ENCODE measurements at places on chromosomes 3 and 15.

DNA sequence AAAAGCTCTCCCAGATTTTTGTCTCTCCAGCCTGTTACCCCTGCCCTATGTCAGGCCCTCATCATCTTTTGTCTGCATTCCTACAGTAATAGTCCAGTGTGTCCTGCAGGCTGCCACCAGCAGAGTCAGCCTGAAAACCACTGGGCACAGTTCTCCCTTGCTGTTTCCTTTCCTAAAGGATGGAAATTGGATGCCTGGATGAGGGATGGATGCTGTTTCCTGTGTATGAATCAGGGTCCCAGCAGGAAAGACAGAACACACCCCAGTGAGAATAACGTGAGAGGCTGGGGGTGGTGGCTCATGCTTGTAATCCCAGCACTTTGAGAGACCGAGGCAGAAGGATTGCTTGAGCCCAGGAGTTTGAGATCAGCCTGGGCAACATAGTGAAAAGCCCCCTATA lies 3.3 kb upstream of the SNX33 start:
- no peak for DNase-seq

- DNase-seq: no peak
Observed at GRCh38 chr15:80925597-80926059, 64.0 kb downstream of the MESD start.

DNA sequence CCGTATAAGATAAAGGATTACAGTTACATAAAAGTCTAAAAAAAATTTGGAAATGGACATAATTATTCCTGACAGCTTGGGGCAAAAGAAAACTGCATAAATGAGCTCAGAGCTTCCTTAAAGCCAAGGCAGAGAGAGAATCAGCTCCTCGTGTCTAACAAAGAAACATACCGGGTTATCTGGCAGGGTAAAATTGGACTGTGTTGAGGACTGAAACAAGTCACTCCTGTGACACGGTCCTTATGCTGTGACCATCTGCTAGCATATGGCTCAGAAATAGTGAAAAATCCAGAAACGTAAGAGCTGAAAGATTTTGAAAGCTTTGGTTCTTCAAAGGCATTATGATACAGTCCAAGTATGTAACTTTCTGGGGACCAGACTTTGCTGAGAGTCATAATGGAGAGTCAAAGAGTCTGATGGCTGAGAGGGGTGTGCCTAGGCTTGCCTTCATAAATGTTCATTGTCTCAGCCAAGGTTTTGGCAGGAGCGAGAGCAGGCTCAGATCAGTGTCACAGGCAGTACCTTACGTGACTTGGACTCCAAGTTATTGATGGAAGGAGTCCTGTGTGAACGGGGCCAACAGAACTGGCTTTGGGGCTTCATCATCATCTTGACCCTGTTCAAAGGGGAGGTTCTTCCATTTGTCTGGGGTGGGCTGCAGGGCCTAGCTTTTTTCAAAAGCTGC lies 12.5 kb downstream of the MAP6D1 start:
- DNase-seq: no peak

DNA sequence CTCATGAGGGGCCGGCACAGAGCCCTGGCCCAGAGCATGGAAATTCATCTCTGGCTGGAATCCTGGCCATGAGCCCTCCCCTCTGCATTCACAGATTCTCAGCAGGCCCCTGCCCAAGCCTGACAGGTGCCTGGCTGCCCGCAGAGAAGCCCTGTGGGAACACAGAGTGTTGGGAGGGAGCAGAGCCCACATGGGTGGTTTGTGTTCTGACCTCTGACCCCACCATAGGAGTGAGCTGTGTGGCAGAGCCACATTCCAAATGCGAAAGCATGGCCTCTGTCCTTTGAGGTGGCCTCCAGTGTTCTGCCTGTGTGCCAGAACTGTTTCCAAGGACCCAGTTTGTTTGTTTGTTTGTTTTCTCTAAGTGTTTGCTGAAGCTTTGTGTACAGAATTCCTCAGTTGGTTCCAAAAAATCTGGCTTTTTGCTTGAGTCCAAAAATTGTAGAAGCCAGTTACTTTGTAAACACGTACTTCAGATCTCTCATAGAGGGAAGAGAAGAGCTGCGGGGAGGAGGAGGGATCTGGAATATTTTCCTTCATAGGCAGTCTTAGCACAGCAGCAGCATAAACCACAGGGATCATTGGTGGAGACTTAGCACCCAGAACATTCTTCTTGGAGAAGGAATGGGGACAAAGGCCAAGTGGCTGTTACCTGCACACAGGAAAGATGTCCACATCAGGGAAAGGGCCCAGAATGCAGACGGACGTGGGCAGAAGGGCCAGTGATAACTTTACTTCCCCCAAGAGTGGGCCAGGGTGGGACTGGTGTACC lies 36.0 kb downstream of the GRAMD2A start:
- no peak for DNase-seq

Data from OCI-LY7 (cell line).